NCI-H1436 treated with DMSO at 0.1 percent for 48 hours (cell line): ENCODE measurements at places on chromosomes 1 and 21.

DNA sequence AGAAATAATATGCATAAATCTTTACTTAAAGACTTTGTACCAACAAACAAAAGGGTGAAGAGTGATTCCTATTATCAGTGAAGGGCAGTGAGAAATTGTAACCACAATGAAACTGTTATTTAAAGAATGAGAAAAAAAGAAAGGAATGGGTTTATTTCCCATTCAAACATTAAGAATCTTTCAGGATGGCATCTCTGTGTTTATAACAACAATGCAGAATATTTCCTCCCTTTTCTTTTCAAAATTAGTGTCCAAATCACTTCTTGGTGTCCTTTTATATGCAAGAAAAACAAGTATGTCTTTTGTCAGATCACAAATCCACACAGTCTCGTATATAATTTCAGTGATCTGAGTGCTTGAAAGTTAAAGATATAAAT, 61.2 kb downstream of the PTPRC start:
- DNase-seq: no peak

GRCh38 chr1:222792744-222793143, 22.1 kb upstream of the DISP1 start:
- DNase-seq: no peak

DNA sequence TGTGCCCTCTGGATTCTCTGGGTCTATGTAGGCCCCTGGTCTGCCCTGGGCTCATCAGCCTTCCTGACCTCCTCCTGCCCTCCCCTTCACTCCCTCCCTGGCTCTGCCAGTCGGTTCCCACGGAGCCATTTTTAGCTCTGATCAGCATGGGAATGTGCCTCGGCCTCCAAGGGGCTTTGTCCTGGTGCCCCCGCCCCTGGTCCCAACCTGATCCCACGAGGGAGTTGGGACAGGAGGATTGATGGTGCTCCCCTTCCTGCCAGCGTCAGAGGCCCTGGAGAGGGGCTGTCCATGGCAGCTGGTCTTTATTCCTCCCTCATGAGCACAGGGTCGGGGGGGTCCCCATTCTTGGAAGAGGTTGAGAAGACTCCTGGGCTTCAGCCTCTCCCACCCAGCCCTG, 24.9 kb downstream of the ETNK2 start:
- DNase-seq: no peak

- no peak for DNase-seq
Measured at GRCh38 chr1:18913065-18913835, 10.9 kb upstream of the ALDH4A1 start.

- DNase-seq: no peak
Measured at GRCh38 chr1:101382135-101382534, 145.3 kb downstream of the S1PR1 start.
